SK-N-DZ (cell line): ENCODE measurements at places on chromosomes 6 and 20.
A peak's percentile ranks its signal among the peaks of the same experiment; 100 is the strongest.

DNA sequence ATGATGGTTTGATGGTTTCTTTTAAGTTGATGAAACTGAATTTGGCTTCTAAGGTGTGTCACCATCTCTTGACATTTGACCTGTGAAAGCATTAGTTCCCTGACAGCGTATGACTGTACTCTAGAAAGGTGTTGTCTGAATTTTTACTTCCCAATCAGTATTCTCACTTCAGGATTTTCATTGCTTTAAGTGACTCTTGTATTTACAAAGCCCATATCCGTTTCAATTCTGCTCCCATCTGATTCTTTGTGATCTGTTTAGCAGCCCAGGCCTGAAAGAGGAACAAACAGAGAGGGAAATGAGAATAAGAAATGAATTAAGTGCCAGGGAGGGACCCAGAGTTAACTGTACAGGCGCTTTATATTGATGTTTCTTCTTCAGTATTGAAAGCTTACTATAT is 73.7 kb downstream of the FARS2 start:
- no peak for DNase-seq

DNA sequence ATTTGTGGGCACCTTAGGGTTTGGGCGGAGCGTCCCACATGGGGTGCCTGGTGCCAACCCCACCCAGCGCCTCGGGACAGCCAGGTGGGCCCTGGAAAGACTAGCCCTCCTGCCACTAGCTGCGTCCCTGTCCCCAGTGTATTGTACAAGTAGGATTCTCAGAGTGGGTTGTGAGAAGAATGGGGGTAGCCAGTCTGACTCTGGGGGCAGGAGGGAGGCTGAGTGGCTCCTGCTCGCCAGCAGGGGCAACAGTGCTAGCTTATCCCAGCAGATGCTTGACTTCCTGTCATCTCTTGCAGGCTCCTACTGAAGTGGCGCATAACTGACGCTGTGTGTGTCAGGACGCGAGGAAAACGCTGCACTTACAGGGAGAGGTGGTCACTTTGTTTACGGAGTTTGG is 9.3 kb downstream of the PSMA7 start:
- DNase-seq, result no peak

DNA sequence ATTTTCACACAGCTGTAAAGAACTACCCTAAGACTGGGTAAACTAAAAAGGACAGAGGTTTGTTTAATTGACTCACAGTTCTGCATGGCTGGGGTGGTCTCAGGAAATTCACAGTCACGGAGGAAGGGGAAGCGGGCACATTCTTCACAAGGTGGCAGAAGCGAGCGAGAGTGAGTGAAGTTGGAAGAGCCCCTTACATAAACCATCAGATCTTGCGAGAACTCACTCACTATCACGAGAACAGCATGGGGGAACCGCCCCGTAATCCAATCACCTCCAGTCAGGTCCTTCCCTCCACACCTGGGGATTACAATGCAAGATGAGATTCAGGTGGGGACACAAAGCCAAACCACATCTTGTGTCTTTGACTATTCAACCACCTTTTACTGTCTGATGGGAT is 700.5 kb downstream of the TENT5A start:
- no peak for DNase-seq

DNA sequence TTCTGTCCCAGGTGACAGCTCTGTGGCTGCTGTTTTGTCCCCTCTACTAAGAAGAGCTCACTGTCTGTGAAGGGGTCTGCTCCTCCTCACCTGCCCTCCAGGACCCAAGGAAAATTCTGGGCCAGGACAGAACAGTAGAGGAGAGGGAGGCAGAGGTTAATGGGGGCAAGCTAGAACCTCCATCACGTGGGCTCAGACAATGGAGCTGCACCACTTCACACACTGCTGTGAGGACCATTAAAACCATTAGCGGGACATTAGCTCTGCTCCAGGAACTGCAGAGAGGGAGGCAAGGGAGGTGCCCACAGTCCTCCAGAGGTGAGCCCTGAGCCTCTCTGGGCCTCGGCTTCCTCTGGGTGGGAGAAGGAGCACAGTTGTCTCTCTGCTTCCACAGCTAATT is 78.4 kb downstream of the NOL4L start:
- peak; percentile 62 for DNase-seq

GRCh38 chr6:20691185-20691584 is 156.9 kb downstream of the CDKAL1 start:
- DNase-seq, result no peak

GRCh38 chr6:36118550-36119107 is 11.7 kb upstream of the MAPK13 start:
- DNase-seq, result no peak

GRCh38 chr6:139161169-139161568 is 26.3 kb downstream of the HECA start:
- no peak for DNase-seq

- DNase-seq, result no peak
Measured at GRCh38 chr6:121756666-121757065, 321.2 kb downstream of the GJA1 start.

DNA sequence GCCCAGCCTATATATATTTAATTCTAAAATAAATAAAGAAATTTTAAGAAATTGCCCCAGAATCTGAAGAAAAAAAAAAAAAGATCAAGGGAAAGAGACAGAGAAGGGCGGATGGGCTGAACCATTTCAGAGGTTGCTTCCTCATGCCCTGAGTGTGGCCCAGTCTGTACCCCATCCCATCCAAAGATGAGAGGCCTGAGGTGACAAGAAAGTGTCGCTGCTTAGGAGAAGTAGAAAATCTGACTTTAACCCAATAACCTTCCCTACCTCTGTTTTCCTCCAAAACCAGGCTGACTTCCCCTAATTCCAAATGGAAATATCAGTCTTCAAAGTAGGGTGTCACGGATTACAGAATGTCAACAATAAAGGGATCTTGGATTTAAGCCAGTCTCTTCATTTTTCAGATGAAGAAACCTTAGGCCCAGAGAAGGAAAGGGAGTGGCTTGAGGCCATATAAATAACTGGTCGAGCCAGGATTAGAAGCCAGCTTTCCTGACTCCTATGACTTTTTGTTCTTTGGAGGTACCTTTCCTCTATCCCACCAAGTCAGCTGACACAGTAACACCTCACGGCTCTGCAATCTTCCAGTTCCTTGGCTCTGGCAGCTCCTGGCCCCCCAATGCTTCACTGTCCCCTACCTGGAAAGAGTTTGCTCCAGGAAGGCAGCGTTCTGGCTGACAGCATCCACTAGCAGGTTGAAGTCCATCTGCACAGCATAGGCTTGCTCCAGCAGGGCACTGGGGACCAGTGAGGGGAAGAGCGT is 10.1 kb downstream of the GSS start:
- no peak for DNase-seq

GRCh38 chr6:157087974-157088373 is 235.3 kb downstream of the TMEM242 start:
- no peak for DNase-seq

GRCh38 chr6:158642097-158642601 is 2.4 kb downstream of the DYNLT1 start:
- peak; percentile 92 for DNase-seq

- no peak for DNase-seq
Measured at GRCh38 chr6:38015341-38015740, 195.8 kb downstream of the ZFAND3 start.

DNA sequence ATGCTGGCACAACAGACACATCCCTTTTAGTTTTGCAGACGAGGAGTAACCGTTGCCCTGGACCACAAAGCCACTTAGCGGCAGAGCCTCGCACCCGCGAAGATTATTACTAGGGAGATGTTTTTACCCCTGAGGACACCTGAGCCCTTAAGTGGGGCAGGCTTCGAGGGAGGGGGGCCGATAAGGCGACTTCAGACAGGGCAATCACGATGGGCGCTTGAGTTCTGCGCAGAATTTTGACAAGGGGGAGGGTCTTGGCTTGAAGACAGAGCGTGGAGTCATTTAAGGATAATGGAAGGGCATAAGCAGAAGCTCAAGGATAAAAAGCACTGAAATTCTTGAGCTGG is 650 bp upstream of the TTK start:
- DNase-seq, result no peak

DNA sequence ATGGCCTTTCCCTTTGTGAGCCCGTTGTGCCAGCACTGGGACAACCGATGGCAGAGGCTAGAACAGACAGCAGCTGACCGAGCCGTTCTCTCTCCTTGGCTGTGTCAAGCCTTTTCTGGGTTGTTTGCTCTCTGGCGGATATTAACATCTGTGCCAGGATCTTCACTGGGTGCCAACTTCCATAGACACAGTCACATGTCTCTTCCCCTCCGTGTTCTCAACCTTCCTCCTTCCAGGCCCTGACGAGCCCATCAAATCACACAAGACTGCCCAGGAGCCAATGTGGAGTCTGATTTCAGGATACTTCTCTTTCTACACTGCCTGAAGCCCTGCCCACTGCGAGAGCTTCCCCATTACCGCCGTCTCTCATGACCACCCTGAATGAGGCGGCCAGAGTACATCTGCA is 111.0 kb upstream of the RALGAPA2 start:
- DNase-seq, result no peak

DNA sequence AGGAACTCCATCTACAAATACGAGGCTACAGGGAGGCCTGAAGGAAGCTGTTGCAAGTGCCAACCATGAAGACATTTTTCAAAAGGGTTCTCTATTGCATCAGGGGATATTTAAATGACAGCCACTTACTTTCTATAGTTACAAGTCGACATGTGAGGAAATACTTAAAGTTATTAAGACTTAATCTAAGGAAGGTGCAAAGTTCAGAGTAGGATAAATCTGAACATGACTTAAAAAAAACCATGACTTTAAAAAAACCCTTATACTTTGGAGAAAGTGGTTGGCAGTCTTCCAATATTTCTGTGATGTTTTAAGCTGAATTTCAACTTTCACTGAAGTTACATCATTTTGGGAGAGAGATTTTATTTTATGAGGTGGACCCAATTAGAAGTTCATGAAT is 56.3 kb upstream of the EMILIN3 start:
- no peak for DNase-seq
